Anterior cingulate cortex (tissue), 58 donors: ENCODE measurements at places on chromosomes 1 and 21.

- DNase-seq = no peak
Measured at GRCh38 chr1:230542054-230542453, 100.2 kb upstream of the COG2 start.

- DNase-seq = no peak
Measured at GRCh38 chr21:37319551-37319950, 47.0 kb upstream of the DYRK1A start.

GRCh38 chr1:216535059-216535458, 111.8 kb upstream of the USH2A start:
- no peak for DNase-seq

DNA sequence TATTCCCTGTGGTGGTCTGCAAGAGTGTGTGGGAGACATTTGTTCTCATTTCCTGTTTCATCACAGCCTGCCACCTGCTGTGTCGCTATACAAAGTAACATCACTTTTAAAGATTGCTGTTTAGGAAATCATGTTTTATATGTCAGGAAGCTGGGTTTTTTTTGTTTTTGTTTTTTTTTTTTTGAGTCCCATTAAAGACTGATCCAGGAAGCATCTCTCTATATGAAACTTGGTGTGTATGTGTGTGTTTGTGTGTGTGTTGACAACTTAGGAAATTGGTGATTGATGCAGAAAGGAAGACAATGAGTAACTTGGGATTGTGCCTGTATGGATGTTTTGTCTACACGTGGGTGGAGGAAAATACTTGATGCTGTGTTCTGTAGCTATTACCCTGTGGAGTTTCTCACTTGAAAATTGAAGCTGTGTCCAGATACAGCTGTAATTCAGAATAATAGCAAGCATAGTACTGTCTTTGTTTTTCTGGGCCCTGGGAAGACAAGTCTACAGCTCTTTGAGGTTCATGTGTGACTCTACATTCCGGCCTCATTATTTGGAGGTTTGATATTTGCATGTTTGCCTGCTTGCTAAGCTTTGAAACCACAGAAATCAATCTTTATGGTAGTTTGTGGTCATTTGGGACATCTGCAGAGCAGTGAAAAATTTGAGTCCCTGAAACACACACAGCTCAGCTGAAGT, 47.9 kb downstream of the LAMC1 start:
- DNase-seq = no peak

GRCh38 chr1:154306151-154306550, 14.7 kb upstream of the AQP10 start:
- DNase-seq = no peak

DNA sequence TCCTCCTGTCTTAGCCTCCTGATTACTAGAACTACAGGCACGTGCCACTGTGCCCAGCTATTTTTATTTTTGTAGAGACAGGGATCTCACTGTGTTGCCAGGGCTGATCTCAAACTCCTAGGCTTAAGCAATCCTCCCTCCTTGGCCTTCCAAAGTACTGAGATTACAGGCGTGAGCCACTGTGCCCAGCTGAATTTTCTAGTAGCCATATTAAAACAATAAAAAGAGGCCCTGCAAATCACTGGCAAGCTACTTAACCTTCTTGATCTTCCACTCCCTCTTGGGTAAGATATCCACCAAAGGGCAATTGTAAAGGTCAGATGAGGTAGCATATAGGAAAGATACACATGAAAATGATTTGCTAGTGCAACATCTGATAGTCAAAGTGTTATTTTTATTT, 65.6 kb upstream of the SRSF10 start:
- no peak for DNase-seq

GRCh38 chr1:248834343-248834940, 3.6 kb upstream of the ZNF672 start:
- DNase-seq = no peak

- DNase-seq = peak; percentile 60
Measured at GRCh38 chr1:25543425-25544242, at the start of gene LDLRAP1. Gene LDLRAP1 (plus strand): TSS chr1:25543606. CDS start chr1:25543699, 93 bp downstream.

- no peak for DNase-seq
Measured at GRCh38 chr1:228837817-228838716, 102.8 kb downstream of the RHOU start.

DNA sequence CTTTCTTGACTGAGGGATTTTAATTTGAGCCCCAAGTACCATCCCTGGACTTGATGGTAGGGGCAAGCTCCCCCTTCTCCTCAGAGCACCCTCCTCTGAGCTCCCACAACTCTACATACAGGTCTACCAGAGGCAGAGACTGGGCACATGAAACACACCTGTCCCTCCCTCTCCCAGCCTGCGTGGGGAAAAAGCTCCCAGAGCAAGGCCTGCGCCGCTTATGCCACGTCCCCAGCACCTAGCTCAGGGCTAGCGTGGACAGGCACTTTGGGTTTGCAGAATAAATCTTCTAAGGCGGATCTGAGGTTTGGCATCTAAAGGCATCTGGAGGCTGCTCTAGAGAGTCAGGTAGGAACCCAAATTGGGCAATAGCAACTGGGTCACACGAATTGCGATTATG, 7.5 kb upstream of the KNCN start:
- DNase-seq = no peak

DNA sequence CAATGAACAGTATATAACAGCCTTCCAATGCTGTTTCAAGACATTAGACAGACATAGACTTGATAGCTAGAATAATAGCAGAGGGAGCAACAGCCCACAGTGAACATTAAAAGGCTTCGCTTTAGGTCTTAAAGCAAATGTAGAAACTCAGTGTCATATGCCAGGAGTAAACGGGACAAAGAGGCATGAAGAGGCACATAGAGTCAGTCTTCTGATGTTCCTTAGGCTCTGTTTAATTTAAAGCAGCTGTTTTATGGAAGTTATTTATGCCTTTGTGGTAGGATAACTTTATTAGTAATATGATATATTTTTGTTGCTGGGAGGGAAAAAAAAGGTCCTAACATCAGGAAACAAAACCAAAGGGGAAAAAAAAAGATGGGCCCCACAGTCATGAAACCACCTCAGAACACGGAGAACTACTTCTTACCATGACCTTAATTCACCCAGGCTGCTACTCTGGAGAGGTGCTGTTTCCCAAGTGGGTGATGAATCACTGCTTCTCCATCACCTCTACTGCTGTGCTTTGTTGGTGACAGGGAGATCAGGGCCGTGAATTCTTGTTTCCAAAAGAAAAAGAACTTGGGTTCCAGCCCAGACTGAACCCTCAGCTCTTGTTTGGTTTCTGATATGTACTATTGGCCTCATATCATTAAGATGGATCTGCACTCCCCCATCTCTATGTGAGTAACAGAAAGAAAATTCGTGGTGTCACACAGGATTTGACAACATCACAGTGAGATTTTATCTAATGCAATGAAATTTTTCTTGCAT, 616.9 kb downstream of the KIF26B start:
- DNase-seq = no peak

GRCh38 chr1:107993920-107994319, 28.9 kb upstream of the VAV3 start:
- no peak for DNase-seq

DNA sequence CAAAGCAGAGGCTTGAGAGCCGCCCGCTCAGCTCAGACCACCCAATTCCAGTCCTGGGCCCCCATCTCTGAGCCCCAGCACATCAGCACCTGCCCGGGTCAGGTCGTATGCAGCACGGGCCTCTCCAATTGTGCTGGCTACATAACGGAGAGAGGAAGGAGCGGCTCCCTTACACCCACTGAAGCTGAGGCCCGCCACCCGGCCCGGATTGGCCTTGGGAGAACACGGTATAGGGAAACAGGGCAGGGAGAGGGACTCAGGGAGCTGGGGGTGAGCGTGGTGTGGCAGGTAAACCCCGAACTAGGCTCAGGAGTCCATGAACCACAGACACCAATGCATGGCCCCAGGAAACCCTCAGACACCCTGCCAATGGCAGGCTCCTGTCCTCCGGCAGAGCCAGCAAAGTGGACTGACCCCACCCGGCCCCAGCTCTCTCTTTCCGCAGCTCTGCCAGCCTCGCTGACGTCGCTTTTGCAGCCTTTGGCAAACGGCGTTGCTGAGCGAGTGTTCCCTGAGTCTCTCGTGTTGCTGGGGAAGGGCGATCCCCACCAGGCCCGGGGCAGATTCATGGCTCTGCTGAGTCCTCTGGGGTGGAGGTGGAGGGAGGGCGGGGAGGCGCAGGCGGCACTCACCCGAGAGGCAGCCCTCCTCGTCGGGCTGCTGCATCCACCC, 16.5 kb downstream of the MEGF6 start:
- no peak for DNase-seq

GRCh38 chr1:21451981-21452411, 12.1 kb downstream of the NBPF3 start:
- no peak for DNase-seq

DNA sequence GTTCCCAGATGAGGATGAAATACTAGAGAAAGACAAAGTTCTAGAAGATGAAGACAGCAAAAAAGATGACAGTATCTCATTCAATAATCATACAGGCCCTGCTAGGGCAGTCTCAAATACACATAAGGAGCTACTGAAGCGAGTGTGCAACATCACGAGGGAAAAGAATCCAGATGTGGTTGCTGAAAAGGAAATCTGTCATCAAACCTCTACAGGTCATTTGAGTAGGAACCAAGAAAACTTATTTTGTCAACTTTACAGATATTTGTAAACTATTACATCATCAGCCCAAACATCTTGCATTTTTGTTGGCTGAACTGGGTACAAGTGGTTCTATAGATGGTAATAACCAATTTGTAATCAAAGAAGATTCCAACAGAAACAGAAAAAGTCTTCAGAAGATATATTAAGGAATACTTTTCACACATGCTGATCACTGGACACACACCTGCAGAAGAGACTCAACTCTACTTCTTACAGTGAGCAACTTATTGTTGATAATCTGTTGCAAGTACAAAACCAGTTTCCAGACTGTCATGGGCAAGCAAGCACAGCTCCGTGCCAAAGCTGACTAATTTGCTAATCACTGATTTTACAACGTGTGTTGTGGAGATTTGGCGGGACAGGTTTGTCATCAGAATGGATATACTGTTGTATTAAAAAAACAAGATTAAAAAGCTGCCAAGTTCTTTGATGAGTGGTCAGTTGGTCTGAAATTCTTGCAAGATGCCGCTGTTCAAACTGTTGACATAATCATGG, 42.1 kb downstream of the TRIM33 start:
- no peak for DNase-seq

DNA sequence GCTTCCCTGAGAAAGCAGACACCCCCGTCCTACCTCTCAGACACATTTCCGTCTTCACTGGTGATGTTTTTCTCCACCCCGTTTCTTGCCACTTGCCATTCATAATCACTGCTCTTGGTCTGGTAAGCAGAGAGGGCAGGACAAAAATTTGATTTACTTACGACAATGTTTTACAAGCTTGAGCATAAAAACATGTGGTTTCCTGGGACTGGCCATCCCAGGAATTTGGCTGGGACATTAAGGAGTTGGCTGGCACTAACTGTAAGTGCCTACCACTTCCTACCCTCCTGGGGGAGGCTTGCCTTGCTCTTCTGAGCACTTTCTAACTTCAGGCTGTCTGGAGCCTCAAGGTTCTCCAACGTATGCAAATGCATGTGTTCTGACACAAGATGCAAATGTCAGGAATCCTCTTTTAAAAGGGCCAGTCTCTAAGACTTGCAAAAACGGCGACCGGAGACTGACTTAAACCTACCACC, 24.2 kb downstream of the ZBTB18 start:
- no peak for DNase-seq

DNA sequence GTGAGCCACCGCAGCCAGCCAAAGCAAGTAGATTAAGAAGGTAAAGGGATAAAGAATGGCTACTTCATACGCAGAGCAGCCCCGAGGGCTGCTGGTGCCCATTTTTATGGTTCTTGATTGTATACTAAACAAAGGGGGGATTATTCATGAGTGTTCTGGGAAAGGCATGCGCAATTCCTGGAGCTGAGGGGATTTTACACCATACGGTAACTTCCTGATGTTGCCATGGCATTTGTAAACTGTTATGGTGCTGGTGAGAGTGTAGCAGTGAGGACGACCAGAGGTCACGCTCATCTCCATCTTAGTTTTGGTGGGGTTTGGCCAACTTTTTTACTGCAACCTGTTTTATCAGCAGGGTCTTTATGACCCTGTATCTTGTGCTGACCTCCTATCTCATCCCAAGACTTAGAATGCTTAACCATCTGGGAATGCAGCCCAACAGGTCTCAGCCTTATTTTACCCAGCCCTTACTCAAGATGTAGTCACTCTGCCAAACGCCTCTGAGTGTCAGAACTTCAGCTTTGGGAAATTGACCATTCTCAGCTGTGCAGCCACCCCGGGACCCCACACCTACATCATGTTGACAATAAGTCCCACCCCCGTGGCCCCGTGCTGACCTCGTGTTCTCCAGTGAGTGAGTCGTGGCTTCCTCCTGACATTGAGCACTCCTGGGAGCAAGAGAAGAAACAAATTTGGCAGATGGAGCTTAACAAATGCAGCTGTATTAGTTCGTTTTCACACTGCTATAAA, 149.4 kb upstream of the COL6A1 start:
- no peak for DNase-seq

- DNase-seq = peak; percentile 24
Measured at GRCh38 chr1:60622486-60622885, 459.9 kb upstream of the NFIA start.

GRCh38 chr1:118097622-118098348, 87.2 kb downstream of the SPAG17 start:
- no peak for DNase-seq

- DNase-seq = no peak
Measured at GRCh38 chr1:75985827-75986226, 53.6 kb upstream of the ASB17 start.

GRCh38 chr1:241677201-241677600, 25.1 kb downstream of the WDR64 start:
- no peak for DNase-seq

DNA sequence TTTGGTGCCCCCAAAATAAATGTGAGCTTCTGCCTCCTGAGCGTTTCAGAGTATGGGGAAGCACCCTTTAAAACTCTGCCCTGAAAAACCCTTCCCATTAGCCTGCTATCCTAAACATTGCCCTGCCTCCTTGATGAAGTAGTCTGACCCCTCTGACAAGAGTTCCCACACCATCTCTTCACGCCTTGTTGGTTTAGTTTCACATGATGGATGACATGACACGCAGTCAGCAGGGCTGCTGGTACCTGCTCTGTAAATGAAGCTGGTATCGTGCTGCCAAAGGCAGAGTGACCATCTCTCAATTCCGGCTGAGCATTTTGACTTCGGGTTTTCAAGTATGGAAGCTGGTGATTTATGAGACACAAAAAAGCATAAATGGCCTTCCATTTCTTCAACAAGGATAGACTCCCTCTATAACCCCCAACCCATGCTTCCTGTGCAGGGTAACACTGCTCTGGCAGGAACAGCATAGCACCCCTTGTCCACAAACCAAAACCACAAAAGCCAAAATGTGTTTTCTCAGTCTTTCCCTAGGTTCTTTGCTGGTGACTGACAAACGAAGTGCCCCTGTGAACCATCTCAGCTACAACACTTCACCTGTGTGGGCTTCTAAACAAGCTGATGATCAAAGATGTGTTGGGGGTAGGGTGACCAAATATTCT, 444.6 kb downstream of the NUF2 start:
- DNase-seq = no peak

DNA sequence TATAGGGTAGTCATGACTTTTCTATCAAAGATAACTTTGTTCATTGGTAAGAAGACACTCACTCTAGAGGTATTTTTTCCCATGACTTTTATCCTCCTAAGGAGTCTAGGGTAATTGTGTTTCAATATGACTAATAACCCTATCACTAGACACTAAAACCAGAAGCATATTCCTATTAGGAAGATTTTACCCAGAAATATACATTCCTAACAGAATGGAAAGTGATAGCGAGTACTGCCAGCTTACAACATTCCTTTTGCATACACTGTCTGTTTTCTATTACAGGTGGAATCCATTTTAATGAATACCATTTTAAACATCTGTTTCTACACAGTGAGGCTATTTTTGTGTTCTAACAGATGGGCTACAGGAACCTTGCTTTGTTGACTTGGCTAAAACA, 31.4 kb upstream of the C1orf185 start:
- DNase-seq = no peak
